ENCODE measurements at places on chromosomes 1 and 21.

- DNase-seq = no peak
Observed at GRCh38 chr1:201840055-201840454, 11.1 kb downstream of the IPO9 start.

- DNase-seq = no peak
Observed at GRCh38 chr1:39915499-39916129, 13.9 kb upstream of the MYCL start.

DNA sequence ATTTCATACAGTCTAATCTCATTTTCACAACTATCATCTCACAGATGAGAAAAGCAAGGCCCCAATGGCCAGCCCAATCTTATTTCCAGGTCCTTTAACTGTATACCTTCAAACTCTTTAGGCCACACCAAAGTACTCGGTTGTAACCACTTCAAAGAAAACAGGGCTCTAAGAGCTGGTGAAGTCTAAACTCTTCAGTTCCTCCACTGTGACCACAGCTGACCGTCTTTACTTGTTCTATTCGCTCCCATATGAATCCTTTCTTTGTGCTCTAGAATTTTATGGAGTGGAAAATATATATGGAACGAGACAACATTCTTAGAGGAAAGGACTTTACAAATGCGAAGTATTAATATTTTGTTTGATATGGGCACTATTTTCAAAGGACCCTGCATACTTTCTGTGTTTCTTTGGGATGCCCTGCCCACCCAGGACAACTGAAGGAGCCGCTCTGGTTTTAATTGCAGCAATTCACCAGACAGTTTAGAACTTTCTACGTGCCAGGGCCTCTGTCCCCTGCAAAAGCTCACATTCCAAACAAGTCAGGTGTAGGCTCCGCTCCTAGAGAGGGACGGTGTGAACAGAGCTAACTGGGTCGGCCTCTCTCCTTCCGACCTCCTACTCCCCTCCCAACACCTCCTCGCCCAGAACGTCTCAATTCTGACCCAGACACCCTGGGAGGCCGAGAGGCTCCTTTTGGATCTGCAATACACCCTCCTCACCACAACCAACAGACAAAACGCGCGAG, 15.7 kb downstream of the IER5 start:
- no peak for DNase-seq

DNA sequence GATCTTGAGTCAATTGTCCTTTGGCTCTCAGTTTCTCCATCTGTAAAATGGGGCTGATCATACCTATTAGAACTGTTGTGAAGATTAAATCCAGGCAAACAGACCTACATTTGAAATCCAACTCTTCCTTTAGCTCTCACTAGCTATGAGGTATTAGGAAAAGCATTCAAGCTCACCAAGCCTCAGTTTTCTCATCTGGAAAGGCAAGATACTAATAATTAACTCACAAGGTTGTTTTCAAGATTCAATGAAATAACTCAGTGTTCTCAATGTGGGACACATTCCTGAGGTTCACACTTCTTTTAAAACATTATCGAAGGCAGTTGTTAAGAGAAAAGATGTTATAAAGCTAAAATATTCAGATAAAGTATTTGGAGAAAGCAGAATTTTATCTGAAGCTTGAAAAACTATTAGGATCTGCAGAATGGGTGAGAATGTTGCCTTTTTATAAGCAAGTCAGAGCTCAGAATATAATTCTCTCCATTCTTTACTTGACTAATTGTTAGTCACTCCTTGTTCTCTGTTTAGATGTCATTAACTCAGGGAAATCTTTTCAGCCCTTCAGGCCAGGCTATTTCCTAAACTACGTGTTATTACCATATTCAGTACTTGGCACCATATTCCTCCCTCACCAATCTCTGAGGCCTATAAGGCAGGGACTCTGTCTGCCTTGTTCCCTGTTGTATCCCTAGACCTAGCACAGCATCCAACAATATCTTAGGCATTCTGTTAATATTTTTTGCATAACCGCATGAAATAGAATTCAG, 72.0 kb upstream of the VAV3 start:
- DNase-seq = no peak

- no peak for DNase-seq
Observed at GRCh38 chr21:34228792-34229191, 135.0 kb upstream of the KCNE2 start.

- no peak for DNase-seq
Observed at GRCh38 chr1:115266729-115267421, 71.2 kb downstream of the NGF start.

DNA sequence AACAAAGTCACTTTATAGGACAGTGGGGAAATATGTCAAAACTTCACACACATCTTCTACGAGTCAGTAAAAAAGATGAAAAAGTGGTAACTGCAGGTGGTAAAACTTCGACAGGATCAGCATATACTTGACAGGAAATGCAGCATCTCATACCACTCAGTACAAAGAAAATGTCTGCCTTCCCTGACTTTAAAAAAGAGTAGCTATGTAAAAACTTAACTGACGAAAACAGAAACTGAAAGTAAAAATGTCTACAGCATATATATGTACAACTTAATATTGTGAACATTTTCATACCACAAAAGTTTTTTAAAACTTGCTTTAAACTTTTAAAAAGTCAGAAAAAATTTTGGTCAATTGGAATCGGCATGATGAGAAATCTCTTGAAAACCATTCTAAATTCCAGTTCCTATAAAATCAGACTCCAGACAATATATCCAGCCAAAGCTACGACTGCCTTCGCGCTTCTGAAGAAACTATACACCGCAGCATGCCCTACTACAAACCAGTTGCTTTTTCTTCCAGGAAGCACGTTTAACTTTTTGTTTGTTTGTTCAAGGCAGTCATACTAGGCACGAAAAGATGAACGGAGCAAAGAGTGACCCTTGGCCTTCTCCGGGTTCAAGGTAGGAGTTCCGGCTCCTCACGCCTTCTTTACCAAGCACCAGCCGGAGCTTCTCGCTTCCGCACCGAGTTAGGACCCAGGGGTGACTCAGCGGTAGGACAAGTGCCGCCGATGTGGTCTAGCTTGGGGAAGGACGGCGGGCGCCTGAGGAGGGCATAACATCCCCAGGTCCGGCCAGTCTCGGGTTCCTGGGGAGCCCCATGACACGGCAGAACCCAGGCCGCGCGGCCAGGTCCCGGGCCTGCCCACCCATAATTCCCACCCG, 612 bp downstream of the PSMA5 start:
- no peak for DNase-seq

- DNase-seq = no peak
Observed at GRCh38 chr1:191261111-191261510, 783.4 kb upstream of the BRINP3 start.

DNA sequence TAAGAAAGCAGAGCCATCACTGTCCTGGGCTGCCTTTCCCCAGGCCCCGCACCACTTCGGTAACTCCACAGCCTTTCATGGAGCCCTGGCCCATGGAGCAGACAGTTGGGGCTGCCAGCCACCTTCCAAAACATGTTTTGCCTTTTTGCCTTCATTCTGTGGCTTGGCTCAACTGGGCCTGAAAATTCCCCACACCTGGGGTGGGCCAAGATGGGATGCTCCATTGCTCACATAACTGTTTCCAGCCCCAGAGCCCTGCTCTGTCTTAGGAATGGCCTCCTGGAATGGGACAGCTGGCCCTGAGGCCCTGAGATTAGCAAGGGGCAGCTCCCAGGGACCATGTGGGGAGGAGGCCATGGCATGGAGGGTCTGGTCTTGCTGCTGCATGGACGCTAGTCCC, 10.9 kb upstream of the PRELP start:
- no peak for DNase-seq

GRCh38 chr1:36178471-36179219, 22.7 kb downstream of the MAP7D1 start:
- DNase-seq = no peak

GRCh38 chr1:119068427-119068826, 72.0 kb downstream of the WARS2 start:
- no peak for DNase-seq

DNA sequence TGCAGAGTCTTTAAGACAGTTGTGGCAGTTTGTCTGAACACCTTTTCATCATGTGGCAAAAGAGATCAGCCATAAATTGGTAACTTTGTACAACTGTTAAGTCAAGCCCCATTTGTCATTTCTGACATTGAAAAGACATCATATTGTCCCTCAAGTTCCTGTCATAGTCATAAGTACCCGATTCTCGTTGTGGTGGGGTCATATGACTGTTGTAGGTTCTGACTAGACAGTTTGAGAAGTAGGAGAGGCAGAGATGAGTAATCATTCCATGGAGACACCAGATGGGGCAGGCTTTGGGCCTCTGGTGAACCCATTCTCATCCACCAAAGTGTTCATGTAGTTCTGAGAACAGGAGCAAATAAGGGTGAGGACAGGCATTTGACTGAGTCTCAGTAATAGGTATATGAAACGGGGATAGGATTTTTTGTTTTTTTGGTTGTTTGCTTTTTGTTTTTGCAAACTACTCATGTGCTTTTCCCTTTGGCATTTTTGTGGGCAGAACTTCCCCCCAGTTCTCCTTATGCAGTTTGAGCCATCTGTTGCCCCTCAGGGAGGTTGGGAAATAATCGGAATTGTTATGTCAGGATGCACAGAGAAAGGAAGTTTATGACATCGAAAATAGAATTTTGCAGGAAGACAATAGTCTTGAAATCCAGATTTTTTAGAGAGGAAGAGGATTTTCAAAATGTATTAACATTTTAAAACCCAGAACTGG, 86.9 kb upstream of the KCNE2 start:
- DNase-seq = no peak

DNA sequence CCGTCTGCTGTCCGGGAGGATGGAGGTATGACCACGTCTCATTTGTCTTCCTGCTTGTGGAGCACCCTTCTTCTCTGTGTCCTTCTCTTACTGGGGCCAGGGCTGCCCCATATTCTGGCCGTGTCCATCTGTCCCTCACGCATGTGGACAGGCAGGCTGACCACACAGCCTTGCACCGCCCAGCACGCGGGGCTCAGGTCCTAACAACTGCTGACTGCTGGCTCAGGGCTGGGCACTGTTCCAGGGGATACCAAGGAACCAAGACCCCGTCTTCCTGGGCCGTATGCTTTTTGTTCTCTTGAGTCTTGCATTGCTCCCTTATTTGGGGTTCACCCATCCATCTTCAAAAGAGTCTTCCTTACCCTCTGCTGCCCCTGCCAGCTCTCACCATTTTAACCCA, 17.5 kb upstream of the SPSB1 start:
- DNase-seq = no peak

- no peak for DNase-seq
Observed at GRCh38 chr21:31211836-31212235, 132.2 kb downstream of the TIAM1 start.

GRCh38 chr1:207058878-207059867, 6.1 kb downstream of the PFKFB2 start:
- peak; percentile 69 for DNase-seq

- DNase-seq = no peak
Observed at GRCh38 chr1:50851466-50851865, 108.6 kb downstream of the FAF1 start.

GRCh38 chr21:27756191-27756590, 789.3 kb upstream of the ADAMTS5 start:
- DNase-seq = no peak

GRCh38 chr1:85203573-85204171, 2.9 kb upstream of the SYDE2 start:
- DNase-seq = no peak

- peak; percentile 23 for DNase-seq
Observed at GRCh38 chr1:86507935-86508582, 38.8 kb upstream of the CLCA4 start.

GRCh38 chr1:53860967-53861411, 22.9 kb upstream of the NDC1 start:
- peak; percentile 9 for DNase-seq

GRCh38 chr1:118862755-118863154, 125.4 kb downstream of the TBX15 start:
- no peak for DNase-seq

DNA sequence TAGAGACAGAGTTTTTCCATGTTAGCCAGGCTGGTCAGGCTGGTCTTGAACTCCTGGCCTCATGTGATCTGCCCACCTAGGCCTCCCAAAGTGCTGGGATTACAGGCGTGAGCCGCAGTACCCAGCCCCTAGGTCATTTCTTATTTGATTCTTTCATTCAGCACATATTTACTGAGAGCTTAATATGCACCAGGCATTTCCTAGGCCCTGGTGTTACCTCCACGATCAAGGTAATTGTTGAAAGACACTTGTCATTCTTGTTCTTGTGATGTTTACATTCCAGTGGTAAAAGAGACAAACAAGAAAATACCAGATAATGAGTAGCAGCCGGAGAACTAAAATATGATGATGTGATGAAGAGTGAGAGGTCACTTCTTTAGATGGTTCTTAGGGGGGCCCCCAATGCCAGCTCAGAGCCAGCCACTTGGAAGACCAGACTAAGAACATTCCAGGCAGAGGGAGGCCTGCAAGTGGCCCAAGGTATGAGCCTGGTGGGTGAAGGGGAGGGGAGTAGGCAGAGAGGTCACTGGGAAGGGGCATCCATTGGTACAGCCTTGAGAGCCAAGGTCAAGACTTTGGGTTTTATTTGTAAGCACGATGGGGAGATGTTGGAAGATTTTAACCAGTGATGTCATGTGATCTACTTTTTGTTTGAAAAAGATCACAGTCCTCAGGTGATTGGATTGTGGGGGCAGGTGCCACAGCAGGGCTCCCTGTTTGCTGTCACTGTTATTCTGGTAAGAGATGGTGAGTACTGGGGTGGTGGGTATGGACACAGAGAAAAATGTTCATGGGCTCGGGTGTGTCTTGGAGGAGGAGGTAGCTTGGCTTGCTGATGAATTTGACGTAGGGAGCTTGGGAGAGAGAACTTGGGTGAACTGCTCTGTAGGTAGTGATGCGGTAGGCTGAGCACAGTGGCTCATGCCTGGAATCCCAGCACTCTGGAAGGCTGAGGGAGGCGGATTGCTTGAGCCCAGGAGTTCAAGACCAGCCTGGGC, 18.7 kb downstream of the UBE2Q1 start:
- DNase-seq = no peak

DNA sequence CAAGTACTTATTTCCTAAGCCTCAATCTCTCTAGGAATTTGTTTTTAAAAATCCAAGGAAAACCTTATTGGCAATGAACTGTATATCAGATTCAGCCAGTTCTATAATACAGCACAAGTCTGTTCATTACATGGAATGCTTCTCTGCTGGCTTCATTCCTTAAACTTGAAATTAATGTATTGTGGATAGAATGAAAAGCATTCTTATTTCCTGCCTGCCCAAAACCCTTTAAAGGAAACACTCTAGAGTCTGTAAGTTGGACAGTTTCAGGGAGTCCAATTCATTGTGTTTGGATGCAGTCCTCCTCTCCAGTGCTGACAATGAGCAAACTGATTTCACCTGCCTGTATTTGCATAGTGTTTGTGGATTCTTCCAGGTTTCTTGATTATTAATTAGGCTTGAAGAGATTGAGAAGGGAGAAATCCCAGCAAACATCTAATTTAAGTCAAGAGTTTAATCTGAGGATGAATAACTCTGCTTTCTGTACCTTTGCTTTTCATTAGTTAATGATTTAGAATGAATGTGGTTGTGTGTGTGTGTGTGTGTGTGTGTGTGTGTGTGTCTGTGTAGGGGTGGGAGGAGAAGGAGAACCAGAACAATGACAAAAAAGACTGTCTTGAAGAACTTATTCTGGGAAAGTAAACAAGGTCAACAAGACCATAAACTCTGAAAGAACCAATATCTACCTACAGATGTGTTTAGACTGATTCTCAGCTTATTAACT, 61.2 kb downstream of the CACHD1 start:
- no peak for DNase-seq

- DNase-seq = no peak
Observed at GRCh38 chr21:25103500-25104207, 503.6 kb downstream of the MRPL39 start.
